ENCODE measurements at places on chromosomes 3 and 15.

DNA sequence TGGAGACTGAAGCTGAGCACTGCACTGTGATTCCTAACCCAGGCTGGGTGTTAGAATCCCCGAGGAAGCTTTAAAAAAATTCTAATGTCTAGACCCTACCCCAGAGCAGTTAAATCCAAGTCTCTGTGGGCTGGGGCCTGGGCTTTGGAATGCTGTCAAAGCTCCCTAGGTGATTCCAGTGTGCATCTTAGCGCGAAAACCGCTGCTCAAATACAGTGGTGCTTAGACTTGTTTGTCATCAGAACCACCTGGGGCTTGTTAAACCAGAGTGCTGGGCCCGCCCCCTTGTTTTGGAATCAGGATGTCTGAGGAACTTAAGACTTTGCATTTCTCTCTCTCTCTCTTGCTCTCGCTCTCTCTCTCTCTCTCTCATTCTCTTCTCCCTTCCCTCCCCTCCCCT is 20.7 kb downstream of the RHCG start:
- DNase-seq, result no peak

- no peak for DNase-seq
Measured at GRCh38 chr3:6251612-6252400, 609.1 kb upstream of the GRM7 start.

DNA sequence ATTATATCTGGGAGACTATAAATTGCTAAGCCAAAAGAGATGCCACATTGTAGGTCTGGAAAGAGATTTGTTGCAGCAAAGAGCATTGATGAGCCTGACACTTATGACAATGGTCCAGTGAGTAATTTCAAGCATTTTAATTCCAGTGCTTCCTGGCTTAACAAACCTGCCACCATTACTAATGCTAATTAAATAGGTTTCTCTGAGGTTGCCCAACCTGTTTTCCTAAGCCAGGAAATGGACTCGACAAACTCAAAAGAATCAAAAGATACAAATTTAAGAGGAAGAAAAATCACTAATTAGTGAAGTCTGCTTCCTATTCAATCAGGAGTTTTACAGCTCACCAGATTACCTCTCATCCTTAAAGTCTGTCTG is 36.7 kb upstream of the CTDSPL start:
- DNase-seq, result no peak

DNA sequence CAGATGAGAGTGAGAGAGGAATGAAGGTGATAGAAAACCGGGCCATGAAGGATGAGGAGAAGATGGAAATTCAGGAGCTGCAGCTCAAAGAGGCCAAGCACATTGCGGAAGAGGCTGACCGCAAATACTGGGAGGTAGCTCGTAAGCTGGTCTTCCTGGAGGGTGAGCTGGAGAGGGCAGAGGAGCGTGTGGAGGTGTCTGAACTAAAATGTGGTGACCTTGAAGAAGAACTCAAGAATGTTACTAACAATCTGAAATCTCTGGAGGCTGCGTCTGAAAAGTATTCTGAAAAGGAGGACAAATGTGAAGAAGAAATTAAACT is 88.9 kb downstream of the EOMES start:
- DNase-seq, result no peak

- no peak for DNase-seq
Measured at GRCh38 chr3:98786364-98787006, 23.3 kb downstream of the ST3GAL6 start.

- no peak for DNase-seq
Measured at GRCh38 chr3:124346487-124346886, 354.6 kb upstream of the ROPN1 start.

- DNase-seq, result no peak
Measured at GRCh38 chr3:159879146-159879545, 109.5 kb upstream of the IL12A start.

GRCh38 chr3:144272680-144273079 is 301.1 kb downstream of the DIPK2A start:
- DNase-seq, result no peak

DNA sequence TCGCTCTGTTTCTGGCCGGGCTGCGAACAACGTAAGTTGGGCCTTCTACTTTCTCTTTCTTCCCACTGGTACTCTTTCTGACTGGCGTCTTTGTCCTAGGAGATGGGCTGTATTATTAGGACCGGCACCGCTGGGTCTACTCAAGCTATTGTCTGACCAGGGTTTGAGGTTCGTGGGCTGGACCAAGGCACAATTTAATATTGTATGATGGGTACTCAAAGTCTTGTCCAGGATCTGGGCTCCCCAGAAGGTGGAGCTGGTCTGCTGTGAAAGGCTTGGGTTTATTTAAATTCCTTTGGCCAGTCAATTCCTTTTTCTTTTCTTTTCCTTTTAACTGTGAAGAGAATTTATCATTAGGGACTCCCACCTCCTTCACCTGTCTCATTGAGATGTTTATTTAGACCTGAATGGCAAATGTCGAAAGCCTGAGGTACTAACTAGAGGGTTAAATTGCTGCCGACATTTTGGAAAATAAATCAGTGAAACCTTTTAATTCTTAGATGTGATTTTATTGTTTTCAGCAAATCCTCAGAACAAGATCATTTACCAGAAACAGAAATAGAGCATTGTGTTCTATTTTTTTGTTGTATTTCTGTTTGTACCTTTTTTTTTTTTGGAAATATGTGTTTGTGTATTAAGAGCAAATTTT is 410 bp downstream of the LRRC49 start:
- no peak for DNase-seq

GRCh38 chr15:70923311-70924080 is 30.9 kb downstream of the LRRC49 start:
- DNase-seq, result no peak

DNA sequence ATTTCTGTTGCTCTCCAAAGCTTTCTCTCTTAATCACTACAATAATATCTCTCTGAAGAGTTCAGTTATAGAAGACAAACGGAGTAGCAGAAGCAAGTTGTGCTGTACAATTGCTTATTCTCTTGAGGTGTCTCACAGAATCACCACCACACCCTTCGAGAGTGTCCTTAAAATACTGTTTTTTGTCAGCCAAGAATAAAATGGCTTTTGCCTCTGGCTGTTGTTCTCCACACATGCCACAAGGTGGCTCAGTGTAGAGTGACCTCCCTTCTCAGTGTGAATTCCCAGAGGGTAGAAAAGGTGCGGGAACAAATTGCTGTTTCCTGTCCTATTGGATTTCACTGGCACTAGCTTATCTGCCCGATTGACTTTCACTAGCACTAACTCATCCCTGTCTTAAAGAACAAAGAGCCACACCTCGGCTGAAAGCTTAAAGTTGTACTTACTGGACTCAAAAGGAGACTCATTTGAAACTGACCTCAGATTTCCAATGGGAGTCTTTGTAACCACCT is 134.2 kb upstream of the SATB1 start:
- DNase-seq, result no peak

DNA sequence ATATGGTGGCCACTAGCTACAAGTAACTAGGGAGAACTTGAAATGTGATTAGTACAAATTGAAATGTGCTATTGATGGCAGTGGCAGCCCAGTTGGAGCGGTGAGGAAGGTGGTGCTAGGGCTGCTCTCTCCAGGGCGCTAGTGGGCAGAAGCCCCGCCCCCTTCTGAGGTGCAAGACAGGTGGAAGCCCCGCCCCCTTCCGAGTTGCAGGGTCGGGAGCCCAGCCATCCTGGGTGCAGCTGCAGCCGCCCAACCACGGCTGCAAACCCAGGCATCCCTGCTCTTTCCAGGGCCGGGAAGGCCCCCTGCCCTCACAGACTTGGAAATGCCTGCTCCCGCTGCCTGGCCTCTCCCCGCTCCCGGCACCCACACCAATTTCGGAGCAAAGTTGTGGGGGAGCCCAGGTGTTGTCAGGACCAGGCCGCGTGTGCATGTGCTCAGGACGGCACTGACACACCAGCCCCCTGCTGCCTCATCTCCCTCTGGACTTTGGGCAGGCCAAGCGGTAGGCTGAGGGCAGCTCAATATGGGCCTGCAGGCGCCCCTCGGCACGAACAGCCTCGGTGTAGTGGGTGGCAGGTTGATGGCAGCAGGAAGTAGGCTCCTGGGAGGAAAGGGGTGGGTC is 10.0 kb downstream of the ATR start:
- DNase-seq, result no peak

GRCh38 chr3:66856533-66856932 is 141.6 kb upstream of the KBTBD8 start:
- no peak for DNase-seq

- DNase-seq, result no peak
Measured at GRCh38 chr15:73881579-73882320, 8.4 kb downstream of the TBC1D21 start.

DNA sequence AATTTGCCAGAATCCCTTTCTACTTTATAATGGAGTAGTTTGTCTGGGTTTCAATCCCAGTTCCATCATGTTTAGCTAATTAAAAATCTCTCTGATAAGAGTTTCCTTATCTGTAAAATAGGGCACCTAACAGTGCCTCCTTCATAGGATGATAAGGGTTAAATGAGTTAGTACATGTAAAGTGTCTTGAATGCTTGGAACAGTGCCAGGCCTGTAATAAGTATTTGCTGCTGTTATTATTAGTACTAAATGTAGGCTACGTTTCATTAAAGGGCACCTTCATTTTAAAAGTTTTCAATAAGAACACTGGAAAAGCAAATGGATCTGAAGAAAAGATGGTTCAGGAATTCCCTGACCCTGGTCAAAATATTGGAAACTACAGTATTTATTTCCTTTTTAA is 11.8 kb upstream of the SLC2A2 start:
- no peak for DNase-seq

- DNase-seq, result no peak
Measured at GRCh38 chr15:36415643-36416042, 163.8 kb upstream of the CDIN1 start.

GRCh38 chr3:108345492-108346205 is 49.3 kb downstream of the HHLA2 start:
- DNase-seq, result no peak

GRCh38 chr15:50044904-50045303 is 74.1 kb downstream of the ATP8B4 start:
- no peak for DNase-seq

GRCh38 chr3:110236976-110237610 is 834.5 kb upstream of the NECTIN3 start:
- DNase-seq, result no peak

GRCh38 chr3:125045965-125046364 is 9.8 kb downstream of the HEG1 start:
- DNase-seq, result no peak

GRCh38 chr3:98886525-98886924 is 15.0 kb downstream of the DCBLD2 start:
- DNase-seq, result no peak

DNA sequence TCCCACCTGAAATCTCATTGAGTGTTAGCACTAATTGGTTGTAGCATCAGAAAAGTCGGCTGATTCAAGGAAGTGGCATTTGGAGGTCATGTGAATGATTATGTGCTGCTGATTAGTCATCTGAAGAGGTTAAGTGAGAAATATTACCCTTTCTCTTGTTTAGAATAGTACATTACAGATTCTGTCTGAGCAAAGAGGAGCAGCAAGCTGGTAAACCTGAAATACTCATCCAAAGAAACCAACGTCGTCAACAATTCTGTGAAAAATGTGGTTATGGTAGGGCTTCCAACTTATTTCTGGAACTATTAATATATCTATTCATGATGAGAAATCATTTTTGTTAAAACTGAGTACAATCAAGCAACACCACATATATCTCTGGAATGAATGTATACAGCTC is 1024.9 kb downstream of the TUSC7 start:
- no peak for DNase-seq

DNA sequence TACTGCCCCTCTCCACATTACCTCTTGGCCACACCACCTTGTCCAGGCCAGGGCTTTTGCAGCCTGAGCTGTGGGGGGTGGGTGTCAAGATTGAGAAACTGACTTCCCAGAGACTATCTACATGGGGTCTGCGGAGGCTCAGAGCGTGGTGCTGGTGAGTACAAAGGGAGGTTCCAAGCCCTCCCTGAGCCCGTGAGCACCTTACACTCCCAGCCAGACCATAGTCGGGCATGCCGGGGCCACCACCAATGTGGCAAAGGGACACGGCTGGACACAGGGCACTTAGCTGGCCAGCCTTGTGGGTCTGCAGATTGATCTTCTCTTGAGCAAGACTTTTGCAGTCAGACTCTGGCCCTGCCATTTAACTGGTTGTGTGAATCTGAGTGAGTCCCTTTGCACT is 74.1 kb upstream of the GATA2 start:
- no peak for DNase-seq

- no peak for DNase-seq
Measured at GRCh38 chr3:97910931-97911351, 61.3 kb downstream of the RIOX2 start.

DNA sequence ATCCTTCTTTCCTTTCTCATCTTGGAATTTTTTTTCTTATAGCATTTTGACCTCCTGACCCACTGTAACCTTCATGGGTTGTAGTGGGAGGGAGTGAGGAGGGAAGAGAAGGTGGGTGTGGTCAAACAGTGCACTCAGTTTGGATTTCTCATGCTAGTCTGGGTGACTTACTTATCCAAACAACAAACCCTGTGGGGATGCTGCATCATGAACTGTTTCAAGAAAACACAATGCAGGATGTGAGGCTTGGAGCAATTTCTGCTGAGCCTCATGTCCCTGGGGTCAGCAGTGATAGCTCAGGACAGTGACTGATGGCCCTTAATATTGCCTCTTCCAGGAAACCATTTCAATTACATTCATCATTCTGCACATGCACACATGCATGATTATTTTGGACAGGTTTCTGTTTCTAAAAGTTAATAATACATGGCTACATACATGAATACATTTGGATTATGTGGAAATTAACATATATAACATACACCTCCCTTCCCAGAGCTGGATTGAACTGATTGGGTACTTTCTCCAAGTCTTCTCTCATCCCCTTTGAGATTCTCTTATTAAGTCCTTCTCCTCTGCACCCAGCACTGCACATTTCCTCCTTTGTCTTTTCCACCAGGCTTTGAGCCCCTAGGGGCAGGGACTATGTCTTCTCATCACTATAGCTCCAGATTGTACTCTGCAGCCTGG is 61.2 kb downstream of the ADAMTSL3 start:
- no peak for DNase-seq

GRCh38 chr15:56948764-56949101 is 30.3 kb downstream of the TCF12 start:
- DNase-seq, result no peak

DNA sequence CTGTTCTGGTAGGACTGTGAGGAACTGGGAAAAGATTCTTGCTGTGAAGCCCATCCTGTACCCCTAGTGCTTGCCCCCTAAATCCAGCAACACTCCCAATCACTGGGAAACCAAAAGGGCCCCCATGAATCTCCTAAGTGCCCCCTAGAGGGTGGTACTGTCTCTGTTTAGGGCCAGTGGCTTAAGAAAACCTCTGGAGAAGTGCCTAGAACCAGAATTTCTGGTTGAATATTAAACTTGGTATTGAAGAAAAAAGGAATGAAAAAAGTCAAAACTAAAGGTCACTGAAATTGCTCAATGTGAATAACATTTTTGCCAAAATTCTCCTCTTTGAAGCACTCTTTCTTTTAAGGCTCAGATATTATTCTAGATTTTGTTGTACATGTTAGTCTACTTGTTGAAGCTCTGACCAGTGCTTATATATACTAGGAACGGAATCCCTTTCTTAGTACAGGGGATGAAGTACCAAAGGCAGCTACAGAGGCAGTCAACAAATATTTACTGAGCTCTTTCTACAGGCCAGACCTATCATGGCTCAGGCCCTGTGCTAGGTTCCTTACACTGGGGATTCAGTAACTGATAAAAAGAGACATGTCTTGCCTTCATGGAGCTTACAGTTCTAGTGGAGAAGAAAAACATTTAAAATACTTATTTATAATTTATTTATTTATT is 138.8 kb downstream of the MYLK start:
- no peak for DNase-seq

Measured in right atrium auricular region (tissue), 2 donors.